ENCODE measurements at places on chromosomes 1 and 21.
A peak's percentile ranks its signal among the peaks of the same experiment; 100 is the strongest.

DNA sequence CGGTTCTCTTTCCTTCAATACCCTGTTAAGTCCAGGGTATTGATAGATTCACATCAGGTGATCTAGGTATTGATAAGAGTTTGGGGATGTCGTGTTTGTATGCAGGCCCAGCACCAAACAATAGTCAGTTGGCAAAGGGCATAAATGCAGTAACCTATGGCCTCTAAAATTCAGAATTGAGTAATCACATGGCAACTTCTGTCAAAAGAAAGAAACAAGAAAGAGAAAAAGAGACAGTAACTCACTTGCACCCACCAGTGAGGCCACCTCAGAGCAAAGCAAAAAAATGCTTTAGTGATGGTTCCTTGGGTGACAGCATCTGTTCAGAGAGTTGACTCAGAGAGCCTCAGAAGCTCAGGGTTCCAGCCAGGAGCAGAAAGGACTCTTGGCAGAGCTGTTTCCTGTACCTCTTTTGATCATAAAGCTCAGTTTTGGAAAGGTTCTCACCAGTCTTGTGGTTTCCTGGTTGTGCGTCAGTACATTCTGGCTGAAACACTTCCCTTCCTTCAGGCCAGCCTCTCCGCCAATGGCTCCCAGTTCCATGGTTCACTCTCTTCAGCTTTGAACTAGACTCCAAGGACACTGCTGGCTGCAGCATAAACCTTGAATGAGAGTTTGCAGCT is 70.1 kb upstream of the GORAB start:
- DNase-seq = no peak

- DNase-seq = no peak
Measured at GRCh38 chr1:91527781-91528180, 27.1 kb downstream of the CDC7 start.

GRCh38 chr1:147496044-147496443 is 45.3 kb upstream of the BCL9 start:
- no peak for DNase-seq

GRCh38 chr1:53094533-53094919 is 32.5 kb downstream of the PODN start:
- DNase-seq = no peak

GRCh38 chr1:10399444-10399941 is 629 bp downstream of the PGD start:
- DNase-seq = no peak

GRCh38 chr1:47624531-47624930 is 186.7 kb downstream of the FOXD2 start:
- no peak for DNase-seq

GRCh38 chr21:44982558-44983250 is 42.9 kb downstream of the SLX9 start:
- no peak for DNase-seq

- DNase-seq = no peak
Measured at GRCh38 chr1:55305735-55306134, 90.6 kb upstream of the USP24 start.

DNA sequence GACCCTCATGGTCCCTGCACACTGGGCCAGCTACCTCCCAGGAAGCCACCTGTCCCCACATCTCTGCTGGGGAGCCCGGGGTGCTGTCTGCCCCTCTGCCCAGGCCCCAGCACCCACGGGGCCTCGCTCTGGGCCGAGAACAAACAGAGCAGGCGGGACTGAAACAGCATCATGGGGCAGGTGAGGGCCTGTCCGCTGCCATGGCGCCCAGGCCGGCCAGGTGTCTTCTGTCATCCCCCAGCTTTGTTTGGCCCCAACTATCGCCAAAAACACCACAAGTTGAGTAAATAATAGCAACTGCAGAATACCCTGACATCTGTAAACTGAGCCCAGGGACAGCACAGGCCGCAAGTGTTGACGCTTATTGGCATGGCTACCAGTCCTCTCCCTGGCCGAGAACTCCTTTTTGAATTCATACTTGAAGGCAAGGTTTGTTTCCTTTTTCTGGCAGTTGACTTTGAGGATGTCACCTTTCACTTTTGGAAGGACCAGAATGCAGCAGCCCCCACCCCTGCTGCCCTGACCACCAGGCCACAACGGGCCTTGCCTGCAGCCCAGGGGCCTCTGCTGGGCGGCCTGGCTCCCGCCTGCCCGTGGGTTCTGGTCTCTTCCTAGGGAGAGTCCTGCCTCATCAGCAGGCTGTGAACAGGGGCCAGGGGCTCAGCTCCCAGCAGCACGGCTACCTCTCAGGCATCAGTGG is 152.7 kb downstream of the CASZ1 start:
- DNase-seq = no peak

- DNase-seq = peak; percentile 47
Measured at GRCh38 chr1:203116091-203116820, 11.3 kb upstream of the ADORA1 start.

DNA sequence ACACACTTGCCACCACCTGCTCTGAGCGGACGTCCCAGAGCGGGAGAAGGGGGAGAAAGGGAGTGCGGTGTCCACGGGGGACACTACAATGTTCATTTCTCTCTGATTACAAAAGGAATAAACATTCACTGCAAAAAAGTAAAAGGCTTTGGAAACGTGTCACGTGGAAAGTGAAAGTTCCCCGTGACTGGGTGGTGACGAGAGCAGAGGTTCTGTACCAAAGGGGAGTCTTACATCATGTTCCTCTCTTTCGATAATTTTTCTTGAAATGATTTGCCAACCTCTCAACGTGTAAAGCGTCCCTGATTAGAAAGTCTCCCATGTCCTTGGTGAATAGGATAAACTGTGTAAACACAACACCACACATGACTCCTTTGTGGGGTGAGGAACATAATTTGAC is 22.0 kb upstream of the PRDM15 start:
- DNase-seq = no peak

DNA sequence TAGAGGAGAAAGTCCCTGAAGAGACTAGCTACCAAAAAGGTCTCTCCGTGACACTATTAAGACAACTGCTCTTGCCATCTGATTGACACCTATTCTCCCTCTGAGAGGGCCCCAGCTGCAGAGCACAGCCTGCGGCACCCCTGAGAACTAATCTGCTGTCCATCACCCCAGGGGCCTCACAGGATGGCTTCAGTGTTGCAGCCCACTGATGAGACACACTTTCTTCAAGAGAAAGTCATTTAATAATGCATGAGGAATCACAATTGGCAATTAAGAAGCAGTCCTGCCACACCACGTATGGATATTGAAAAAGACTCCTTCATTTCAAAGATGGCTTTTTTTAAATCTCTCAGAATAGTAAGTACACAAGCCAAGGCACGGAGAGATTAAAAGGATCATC is 48.9 kb downstream of the CAPN8 start:
- DNase-seq = no peak

DNA sequence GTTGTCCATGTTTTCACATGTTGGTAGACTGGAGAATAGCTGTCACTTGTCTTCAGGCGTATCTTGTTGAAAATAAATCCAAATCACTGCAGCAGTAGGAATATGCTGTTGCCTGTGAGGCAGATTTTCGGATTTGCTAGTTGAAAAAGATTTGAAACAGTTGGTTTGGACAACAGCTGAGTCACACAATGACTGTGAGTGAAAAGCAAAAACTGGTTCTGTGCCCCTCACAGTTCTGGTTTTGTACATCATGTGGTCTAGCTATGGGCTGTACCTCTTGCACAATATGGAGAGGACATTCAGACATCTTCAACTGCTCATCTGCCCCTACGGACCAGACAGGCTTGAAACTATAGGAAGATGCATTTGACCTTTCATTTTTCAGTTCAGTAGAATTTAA is 1.8 kb downstream of the ARF1 start:
- DNase-seq = no peak

GRCh38 chr1:188429386-188429785 is 1600.6 kb downstream of the PLA2G4A start:
- no peak for DNase-seq

- no peak for DNase-seq
Measured at GRCh38 chr1:37244083-37244480, 209.8 kb upstream of the GRIK3 start.

DNA sequence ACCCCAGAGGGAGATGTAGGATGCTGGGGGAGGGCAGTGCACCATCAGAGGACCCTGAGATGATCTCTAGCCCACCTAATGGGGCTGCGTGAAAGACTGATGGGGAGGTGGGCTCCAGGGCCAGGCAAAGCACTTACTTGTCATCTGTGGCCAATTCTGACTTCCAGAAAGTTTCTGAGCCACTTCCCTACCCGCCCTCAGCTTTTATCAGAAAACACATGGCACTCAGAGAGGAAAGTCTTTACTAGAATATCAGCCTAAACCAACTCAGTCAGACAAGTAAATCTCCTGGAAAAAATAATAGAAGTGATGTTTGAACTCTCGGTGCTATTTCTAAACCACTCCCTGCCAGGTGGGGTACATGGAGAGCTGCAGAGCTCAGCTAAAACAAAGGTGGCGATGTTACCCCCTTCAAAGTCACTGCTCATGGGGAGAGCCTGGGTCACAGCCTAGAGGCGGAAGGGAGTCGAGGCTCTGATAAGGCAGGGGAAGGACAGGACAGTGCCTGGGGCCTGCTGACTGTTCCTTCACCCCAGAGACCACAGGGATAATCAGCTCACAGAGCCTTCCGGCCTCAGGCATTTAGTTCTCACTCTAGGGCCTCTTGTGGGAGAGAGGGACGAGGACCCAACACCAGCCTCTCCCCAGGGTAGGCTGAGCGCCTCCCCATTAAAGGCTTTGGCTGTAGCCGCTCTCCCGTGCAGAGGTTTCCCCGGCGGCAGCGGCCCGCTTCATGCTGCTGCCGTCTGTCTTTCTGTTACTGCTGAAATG is 14.2 kb downstream of the SMIM12 start:
- no peak for DNase-seq

GRCh38 chr1:152190589-152190988 is 31.6 kb upstream of the RPTN start:
- no peak for DNase-seq

DNA sequence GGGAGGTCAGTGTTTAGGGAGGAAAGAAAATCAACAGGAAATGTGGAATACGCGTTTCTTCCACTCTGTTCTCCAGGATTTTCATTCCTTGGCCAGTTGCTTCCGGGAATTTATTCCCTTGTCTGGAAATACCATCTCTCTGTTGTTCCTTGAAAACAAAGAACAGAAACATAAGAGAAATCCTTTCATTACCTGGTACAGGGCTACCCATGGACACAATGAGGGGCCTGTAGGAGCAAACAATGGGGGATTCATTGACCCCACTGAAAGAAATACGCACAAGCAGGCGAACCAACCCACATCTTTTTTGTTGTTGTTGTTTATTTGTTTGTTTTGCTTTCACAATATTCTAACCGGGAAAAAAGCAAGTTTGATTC is 20.0 kb upstream of the BACE2 start:
- no peak for DNase-seq

DNA sequence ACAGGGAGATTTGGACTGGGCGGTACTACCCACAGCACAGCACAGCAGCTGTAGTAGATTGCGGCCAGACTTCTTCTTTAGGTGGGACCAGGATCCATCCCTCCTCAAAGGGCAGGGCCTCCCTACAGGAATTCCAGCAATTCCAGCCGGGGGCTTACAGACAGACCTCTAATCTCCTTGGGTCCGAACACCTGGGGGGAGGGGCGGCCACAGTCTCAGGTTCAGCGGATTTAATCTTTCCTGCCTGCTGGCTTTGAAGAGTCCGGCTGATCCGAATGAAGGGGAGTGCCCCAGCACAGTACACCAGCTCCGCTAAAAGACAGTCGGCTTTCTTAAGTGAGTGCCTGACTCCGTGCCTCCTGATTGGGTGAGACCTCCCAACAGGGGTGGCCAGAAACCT is 1708.5 kb downstream of the BRINP3 start:
- DNase-seq = no peak

- DNase-seq = peak; percentile 98
Measured at GRCh38 chr1:230730977-230731376, 16.2 kb upstream of the CAPN9 start.

GRCh38 chr1:222824641-222825040 is 9.8 kb downstream of the DISP1 start:
- no peak for DNase-seq

GRCh38 chr1:163320891-163321290 is 863 bp upstream of the NUF2 start:
- DNase-seq = no peak

DNA sequence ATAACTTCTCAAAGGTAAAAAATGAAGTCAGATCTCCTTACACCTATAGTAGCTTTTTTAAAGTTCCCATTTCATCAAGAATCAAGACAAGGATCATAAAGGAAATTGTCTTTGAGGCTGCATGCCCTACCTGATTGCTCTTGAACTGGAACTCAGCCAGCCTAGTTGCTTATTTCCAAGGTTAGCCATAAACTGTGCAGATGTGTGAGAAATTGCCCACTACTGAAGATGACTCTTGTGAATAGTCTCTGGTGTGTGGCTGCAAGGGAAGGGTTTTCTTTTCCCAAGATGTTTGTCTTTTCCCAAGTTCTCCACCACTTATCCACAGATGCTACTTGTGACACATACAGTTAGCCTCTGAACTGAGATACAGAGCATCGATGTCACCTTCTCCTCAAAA is 81.7 kb upstream of the DUSP10 start:
- DNase-seq = no peak

- no peak for DNase-seq
Measured at GRCh38 chr1:15132965-15133364, 20.6 kb upstream of the TMEM51 start.

GRCh38 chr1:17865912-17866739 is 111.0 kb downstream of the ACTL8 start:
- no peak for DNase-seq

- DNase-seq = no peak
Measured at GRCh38 chr1:20358761-20359263, 68.1 kb downstream of the VWA5B1 start.

GRCh38 chr1:204213668-204214662 is at the start of gene GOLT1A:
Gene GOLT1A, minus strand, starts transcription at chr1:204213988. Its CDS starts 82 bp downstream, at chr1:204213906.
- DNase-seq = no peak

DNA sequence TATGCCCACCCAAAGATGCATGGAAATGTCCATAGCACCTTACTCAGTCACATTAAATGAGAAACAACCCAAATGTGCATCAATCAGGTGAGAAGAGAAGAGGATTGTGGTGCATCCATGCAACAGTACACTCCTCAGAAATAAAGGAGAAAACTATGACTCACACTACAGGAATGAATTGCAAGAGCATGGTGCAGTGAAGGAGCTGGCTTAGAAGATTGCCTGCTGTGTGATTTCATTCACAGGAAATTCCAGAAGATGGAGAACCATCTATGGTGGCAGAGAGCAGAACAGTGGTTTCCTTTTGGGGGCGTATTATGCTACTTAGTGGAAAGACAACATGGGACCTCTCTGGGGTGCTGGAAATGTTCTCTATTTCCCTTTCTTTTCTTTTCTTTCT is 278.6 kb upstream of the AJAP1 start:
- DNase-seq = no peak

- no peak for DNase-seq
Measured at GRCh38 chr1:98201666-98202081, 280.8 kb upstream of the DPYD start.

DNA sequence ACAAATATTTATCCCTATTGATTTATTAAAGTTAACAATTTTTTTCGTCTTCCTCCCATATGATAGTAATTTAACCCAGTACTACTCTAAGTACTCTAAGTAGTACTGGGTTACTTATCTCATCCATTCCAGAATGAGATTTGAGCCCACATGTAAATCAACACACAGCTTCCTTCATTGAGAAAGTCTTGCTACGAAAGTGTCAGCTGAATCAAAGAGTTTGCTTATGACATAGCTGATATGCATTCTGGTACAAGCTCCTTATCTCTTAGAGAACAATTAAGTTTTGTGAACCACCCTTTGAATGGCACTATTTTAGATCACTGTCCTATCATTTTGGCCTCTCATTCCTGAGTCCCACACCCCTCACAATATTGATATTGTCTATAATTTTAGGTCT is 2.4 kb upstream of the SLC44A3 start:
- DNase-seq = no peak

GRCh38 chr1:230550428-230550827 is 91.9 kb upstream of the COG2 start:
- no peak for DNase-seq

Measured in SHP77 treated with DMSO at 0.1 percent for 48 hours (cell line).